ENCODE measurements at places on chromosomes 4 and X.

DNA sequence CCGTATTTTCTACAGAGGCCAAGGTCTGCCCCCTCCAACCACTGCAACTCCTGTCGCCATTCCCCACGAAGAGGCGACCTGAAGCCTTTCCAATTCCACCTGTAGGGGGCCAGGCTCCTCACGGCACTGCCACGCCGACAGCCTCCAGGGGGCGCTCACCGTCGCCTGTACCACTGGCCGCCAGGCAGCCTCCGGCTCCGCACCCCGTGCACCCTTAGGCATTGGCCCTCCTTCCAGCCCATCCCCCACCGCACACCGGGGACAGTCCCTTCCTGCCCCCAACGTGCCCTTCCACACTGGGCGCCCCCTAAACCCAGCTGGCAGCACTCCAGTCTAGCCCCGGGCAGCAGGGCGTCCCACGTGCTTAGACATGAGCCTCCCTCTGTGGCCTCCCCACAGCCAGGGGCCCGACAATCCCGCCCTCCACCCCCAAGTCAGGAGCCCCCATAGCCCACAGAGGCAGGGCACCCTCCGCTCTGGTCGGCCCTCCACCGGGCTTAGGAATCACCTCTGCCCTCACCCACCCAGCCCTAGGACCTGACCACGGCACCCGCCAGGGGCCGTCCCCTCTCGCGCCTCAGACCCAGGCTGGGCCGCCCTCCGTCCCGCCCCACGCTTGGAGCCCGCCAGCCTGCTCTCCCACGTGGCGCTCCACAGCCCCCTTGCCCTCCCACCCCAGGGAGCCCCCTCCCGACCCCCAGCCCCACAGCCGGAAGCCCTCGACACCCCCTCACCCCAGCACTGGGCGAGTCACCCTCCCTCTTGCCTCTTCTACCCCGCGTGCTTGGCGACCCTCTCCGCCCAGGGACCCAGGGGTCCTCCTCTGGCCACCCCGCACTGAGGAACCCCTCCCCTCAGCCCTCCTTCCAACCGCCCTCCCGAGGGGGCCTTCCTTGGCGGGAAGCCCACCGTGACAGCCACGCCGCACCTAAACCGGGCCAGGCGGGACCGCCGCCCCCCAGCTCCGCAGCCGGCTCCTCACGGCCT lies 711 bp downstream of the PNMA6E start:
- DNase-seq = peak; percentile 31

GRCh38 chr4:185405296-185405999 lies 8.8 kb downstream of the ANKRD37 start:
- no peak for DNase-seq

DNA sequence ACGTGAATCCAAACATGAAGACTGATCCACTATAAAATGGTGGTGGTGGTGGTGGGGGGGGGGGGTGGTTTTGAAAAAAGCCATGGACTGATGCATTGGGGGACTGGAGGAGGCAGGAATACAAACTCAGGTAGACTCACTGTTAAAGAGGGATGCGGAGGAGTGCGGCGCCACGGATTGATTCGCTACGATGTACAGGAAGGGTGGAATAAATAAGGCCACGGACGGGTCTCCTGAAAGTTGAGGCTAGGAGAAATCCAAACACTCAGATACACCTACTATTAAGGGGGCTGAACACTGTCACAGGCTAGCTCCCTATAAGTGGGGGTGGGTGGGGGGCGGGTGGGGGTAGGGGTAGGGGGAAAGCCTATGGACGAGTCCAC lies 591 bp downstream of the ELK1 start:
- no peak for DNase-seq

DNA sequence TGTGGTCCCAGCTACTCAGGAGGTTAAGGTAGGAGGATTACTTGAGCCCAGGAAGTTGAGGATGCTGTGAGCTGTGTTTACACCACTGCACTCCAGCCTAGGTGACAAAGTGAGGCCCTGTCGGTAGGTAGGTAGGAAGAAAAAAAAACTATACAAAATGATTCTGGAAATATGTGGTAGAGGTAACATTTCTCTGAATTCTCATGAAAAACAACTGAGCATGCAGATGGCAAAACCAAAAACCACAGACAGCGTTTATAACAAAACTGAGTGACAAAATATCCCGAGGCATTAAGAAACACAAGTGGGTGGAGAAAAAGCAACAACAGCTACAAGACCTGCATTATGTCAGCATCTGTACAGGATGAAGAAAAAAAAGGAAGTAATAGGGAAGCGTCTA lies 211.7 kb downstream of the DLG3 start:
- peak; percentile 78 for DNase-seq

DNA sequence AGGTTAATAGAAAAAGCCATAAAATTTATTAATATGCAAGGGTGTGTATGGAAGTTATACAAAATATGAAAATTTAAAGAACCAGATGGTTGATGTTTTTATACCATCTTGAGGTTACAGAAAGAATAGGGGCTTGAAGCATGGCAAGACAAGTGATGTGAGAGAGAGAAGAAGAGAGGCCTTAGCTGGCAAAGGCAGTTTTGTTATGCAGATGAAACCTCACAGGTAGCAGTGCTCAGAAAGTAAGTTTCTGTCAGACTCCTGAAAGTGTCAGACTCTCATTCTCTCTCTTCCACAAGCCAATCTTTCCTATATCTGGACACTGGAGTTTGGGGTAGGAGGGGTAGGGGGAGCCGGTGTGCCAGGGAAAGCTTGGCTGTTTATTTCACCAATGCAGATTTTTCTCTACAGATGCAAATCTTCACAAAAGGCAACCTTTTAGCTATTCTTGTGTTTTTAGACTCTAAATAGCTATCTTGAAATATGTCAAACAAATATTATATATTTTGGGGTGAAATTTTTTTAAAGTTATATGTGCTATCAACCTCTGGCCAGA lies 124.5 kb downstream of the CFAP299 start:
- no peak for DNase-seq

- no peak for DNase-seq
Measured at GRCh38 chr4:99062120-99062519, 26.5 kb downstream of the ADH5 start.

DNA sequence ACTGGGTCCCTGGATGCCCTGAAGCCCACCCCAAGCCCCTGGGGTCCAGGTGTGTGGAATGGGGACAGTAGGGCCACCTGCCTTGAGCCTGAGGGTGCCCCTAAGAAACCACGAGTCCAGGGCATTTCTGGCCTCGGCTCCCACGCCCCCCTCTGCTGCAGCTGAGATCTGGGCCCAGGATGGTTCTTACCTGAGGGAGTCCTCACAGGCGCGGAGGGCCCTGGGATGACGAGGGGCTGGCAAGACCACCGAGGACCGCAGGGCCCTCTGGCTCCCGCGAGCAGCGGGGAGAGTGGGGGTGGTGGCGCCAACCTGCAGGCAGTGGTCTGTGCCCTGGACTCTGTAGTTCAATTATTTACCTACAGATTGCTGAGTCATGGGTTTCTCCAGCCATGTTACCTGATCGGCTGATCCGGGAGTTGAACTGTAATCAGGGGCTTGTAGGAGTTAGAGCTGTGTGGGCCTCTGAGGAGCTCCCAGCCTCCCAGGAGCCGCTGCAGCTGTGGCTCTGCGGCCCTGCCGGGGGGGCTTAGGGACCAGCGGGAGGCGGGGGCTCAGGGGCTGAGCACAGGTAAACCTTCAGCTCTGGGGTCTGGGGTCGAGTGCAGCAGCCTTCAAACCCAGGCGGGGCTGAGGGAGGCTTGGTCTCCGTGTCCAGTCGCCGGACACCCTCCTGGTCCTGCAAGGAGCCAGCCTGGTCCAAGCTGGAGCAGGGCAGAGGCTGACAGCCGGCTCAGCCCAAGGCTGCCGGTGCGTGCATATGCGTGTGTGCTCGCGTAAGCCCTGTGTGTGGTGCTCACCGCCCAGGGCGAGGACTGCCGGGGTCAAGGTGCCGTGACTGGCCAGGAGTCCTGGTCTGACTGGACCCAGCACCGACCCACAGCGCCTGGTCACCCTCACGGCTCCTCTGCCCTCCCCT lies at the start of gene SLC26A1:
Gene SLC26A1 (minus strand): TSS at position 294 of the 919 bp plus-strand sequence. CDS start 1,701 bp downstream, outside the sequence.
- DNase-seq = no peak

DNA sequence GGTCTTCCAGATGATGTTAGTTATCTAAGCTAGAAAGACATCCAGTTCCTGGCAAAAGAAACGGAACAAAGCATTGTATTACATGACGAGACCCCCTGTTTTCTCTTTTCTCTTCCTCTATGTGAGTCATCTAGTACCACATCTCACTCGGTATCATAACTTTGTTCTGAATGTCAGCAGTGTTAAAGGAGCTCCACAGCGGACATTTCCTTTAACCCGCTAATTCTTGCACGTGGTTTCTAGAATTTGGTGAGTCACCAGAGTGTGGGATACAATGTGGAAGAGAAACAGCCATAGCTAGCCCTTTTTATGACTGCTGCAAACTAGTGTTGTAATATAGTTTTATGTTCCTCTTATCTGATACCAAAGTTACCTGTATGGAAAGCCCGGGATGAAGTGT lies 243.7 kb downstream of the TENM3 start:
- DNase-seq = no peak

- no peak for DNase-seq
Measured at GRCh38 chr4:149113804-149114430, 671.7 kb upstream of the NR3C2 start.

GRCh38 chr4:68907245-68907644 lies 44.4 kb downstream of the UGT2A3 start:
- no peak for DNase-seq

All from T-helper 2 cell (primary cell).